HCEC 1CT (cell line): ENCODE measurements at places on chromosomes 6 and 20.

- peak; percentile 86 for DNase-seq
Observed at GRCh38 chr6:16759646-16760515, 1.4 kb downstream of the ATXN1 start.

GRCh38 chr6:119467488-119468081 lies 118.0 kb upstream of the MAN1A1 start:
- DNase-seq: peak; percentile 64

GRCh38 chr6:157905590-157906342 lies 75.9 kb upstream of the SYNJ2 start:
- DNase-seq: no peak

GRCh38 chr6:17768881-17769280 lies 62.2 kb upstream of the NUP153 start:
- DNase-seq: no peak

DNA sequence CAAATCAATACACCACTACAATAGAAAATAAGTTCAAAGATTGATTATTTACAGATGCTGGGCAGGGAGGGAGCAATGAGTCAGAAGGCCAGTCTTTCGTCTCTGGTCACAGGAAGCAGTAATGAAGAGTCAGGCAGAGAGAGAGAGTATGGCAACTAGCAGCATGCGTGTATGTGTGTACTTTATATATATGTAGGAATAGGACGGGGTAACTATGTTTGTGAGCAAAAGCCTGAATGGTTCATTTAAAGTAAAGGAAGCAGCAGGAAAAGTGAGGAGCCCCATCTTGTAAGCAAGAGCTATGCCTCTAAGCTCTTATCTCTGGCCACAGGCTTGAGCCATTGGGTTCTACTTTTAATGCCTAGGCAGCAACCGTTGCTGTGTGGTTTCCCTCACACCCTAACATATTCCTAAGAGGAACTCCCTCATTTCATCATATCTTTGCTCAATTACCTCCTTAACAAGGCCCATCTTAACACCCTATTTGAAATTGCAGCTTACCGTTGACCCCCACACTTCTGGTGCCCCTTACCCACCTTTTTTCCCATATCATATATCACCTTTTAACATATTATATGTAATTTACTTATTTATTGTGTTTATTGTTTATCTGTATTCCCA lies 66.6 kb downstream of the AFG1L start:
- DNase-seq: peak; percentile 9

GRCh38 chr6:31197559-31198305 lies 27.2 kb upstream of the POU5F1 start:
- DNase-seq: peak; percentile 71

- DNase-seq: no peak
Observed at GRCh38 chr6:119241540-119242309, 107.8 kb downstream of the MAN1A1 start.

- no peak for DNase-seq
Observed at GRCh38 chr6:34424200-34425131, 1.4 kb downstream of the RPS10 start.
